NCI-H524 (cell line): ENCODE measurements at places on chromosomes 4 and X.

GRCh38 chr4:76813070-76813469 lies 84.9 kb downstream of the SOWAHB start:
- DNase-seq = no peak

GRCh38 chr4:114028071-114028470 lies 48.6 kb upstream of the ARSJ start:
- no peak for DNase-seq

DNA sequence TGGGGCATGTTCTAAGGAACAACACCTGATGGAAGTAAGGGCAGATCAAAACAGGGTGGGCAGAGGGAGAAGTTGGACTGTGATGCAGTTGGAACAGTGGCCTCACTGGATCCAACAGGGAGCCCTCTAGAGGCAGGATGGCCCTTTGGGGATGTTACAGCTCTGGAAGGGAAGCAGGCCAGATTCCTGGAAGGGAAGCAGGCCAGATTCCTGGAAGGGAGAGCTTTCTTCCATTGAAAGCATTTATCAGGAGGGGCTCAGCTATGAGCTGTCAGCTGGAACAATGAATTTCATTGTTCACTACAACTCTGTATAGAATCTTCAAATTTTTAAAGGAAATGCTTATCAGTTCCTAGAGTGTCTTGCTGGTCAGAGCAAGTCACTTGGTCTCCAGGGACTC lies 17.7 kb downstream of the IL15 start:
- no peak for DNase-seq

GRCh38 chrX:130715299-130715698 lies 187.7 kb downstream of the ENOX2 start:
- DNase-seq = no peak

GRCh38 chr4:3472411-3473141 lies 9.5 kb downstream of the DOK7 start:
- DNase-seq = no peak

- DNase-seq = no peak
Observed at GRCh38 chr4:165325732-165326512, 1.5 kb upstream of the MSMO1 start.

GRCh38 chrX:110414679-110415439 lies 56.2 kb downstream of the RTL9 start:
- DNase-seq = no peak

- DNase-seq = no peak
Observed at GRCh38 chr4:25002681-25003080, 28.1 kb downstream of the LGI2 start.

GRCh38 chrX:151543706-151544105 lies 19.8 kb upstream of the PASD1 start:
- no peak for DNase-seq

- no peak for DNase-seq
Observed at GRCh38 chr4:74146581-74147129, 11.3 kb upstream of the MTHFD2L start.

- no peak for DNase-seq
Observed at GRCh38 chrX:78592030-78592429, 67.1 kb downstream of the RTL3 start.

DNA sequence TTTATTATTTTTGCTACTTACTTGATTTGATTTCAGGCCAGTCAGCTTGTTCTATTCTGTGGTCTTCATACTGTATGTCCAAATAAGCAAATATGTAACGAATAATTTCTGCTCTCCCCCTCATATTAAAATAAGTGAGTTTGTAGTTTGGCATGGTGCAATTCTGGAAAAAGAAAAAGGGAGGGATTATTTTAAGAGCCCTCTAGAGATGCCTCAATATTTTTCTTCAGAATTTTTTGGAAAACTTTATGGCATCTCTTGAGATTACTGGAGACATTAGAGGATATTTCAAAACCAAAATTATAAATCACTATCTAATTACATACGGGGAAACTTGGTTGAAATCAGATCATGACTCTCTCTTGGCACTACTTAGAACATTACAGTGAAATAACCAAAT lies 8.2 kb downstream of the HPGDS start:
- no peak for DNase-seq

DNA sequence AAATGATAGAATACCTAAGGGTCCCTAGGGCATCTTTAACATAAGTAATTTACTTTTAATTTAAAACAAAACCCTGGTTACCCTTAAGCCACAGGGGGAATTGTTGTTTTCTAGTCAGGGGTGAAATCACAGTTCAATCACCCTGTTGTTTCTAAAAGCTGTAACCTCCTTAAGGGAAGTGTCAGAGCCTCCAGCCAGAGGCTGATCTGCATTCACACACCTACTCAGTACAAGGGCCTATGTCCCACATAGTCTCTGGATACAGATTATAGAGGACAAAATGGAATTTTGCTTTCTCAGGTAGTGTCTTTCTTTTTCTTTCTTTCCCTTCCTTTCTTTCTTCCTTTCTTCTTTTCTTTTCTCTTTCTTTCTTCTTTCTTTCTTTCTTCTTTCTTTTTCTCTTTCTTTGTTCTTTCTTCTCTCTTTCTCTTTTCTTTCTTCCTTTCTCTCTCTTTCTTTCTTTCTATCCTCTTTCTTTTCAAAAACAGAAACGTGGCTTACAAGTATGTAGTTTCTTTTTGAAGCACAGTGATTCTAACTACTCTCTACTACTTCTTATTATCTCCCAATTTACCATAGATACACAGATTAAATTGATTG lies 31.1 kb upstream of the BMPR1B start:
- DNase-seq = no peak
